ENCODE measurements at places on chromosomes 4 and X.
A peak's percentile ranks its signal among the peaks of the same experiment; 100 is the strongest.

GRCh38 chr4:183295711-183296110 lies 24.4 kb downstream of the CLDN22 start:
- DNase-seq, result no peak

DNA sequence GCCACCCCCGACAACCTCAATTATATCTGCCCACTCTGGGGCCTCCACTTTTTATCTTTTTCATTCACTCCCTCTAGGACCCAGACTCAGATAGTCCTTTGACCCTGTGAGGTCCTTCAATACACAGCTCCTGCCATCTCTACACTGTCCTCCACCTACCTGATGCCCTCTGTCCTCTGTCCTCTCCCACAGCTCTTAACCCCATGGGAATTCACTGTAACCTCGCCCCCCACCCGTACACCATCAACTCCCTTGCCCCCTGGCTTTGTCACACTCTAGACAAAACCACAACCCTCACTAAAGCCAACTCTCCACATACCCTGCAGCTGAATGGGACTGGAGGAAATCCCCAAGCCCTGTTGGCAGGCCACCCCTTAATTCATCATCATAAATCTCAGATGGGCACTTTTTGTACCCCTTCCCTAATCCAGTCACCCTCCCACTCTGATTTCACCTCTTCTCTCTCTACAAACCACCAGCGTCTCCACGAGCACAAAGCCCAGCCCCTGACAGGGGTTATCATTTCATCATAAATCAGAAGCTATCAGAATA lies 52.3 kb upstream of the ENPP6 start:
- no peak for DNase-seq

- no peak for DNase-seq
Observed at GRCh38 chr4:176734461-176734860, 58.3 kb downstream of the VEGFC start.

DNA sequence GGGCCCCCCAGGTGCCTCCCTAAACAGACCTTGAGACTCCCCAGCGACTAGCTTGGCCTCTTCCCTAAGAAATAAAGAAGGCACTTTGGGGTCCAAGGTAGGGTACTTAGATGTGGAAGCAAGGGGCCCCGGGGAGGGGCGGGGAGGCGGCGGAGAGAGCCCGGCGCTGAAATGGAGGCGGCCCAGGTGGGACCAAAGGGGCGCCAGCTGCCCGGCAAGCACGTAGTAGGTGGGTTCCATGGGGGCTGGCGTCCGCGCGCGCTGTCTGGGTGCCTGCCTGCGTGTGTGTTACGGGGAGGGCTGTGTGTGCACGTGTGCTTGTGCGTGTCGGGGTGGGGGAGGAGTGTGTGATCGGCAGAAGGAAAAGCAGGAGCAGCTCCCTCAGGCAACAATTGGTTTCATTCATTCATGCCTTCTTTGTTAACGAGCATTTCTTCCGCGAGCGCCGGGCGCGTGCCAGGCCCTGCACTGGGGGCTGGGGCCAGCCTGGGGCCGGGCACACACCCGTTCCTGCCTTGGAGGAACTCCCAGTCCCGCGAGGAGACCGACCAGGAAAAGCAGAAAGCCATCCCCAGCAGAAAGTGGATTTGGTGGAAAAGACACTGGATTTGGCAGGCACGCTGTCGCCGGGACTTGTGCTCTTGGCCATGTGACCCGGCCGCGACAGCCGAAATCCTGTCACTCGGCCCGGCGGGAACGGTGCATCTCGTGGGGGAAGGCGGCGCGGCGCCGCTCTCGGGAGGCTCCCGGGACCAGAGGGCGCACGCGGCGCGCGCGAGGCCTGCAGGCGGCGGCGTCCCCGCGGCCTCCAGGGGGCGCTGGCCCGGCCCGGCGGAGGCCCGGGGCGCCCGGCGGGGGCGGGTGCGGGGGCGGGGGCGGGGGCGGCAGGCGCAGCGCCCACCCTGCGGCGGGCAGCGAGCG lies 3.3 kb upstream of the DUSP9 start:
- no peak for DNase-seq

- no peak for DNase-seq
Observed at GRCh38 chr4:140906993-140907962, 151.1 kb upstream of the TBC1D9 start.

DNA sequence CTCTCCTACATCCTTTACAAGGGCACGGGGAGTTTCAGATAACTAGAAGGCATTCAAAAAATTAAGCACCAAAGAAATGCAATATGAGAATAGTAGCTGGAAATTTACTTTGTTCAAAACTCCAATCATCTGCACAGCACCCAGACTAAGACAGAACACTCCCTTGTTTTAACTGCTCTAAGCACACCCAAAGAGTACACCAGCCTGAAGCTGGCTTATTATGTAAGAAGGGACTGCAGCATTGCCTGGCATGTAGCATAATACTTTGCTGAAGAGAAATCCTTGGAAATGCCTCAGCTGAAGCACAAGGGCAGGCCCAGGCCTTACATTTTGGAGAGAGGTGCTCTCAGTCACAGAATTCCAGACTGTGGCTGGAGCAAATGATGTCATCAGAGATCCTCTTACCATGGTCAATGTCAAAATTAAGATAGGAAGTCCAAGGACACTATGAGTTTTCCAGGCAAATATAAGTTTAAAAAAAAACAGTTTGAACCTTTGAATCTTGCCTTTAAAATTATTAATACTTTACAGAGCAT lies 14.8 kb downstream of the ARHGEF6 start:
- DNase-seq, result no peak

DNA sequence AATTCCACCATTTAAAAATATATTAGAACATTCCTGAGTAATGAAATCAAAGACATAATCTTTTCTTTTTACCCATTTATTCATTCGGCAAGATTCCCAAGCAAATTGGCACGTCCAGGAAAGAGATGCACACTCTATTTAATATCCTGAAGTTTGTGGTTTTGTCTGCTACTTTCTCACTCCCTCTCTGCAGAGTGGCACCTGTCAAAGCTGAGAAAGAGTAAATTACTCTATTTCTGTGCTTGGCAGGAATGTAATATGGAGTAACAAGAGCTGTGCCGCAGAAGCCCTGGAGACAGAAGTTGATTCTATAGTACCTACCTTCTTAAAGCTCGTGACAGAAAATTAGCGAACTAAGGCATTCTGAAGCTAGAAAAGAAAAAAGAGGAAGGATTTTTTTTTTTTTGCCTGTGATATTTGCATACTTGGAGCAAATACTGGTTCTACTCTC lies 5.5 kb downstream of the GSTCD start:
- DNase-seq, result no peak

DNA sequence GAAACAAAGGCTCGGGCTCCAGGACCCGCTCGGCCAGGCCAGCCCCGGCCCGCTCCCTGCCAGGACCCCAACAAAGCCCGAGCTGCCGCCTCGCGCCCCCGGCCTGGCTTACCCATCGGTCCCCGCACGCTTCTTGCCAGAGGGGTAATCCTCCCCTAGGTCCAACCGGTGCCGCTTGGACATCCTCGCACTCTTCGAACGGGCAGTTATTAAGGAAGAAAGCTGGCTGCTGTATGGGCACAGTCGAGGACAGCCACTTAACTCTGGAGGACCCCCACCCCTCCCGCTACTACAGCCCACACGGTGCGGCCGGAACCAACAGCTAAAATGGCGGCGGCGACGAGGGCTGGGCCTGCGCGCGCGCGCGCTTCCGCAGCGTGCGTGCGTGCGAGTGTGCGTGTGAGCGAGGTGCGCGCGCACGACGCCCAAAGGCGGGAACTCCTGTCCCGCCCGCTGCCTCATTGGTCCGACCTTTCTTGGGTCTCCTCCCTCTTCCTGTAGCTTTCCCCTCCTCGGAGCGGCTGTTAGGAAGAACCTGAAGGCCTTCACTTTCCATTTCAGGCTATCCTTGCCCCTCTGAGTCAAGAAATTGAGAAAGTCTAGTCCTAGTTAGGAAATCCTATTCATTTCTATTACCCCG lies at the start of gene DHX15:
Gene DHX15, minus strand, starts transcription at position 344 of the 640 bp plus-strand sequence. Its CDS starts 161 bp downstream, at position 183.
- DNase-seq, result peak; percentile 75

GRCh38 chr4:43089730-43090129 lies 197.2 kb downstream of the GRXCR1 start:
- DNase-seq, result peak; percentile 34

- no peak for DNase-seq
Observed at GRCh38 chr4:123741906-123742305, 345.3 kb downstream of the SPRY1 start.

- no peak for DNase-seq
Observed at GRCh38 chr4:123406872-123407271, 10.3 kb downstream of the SPRY1 start.

DNA sequence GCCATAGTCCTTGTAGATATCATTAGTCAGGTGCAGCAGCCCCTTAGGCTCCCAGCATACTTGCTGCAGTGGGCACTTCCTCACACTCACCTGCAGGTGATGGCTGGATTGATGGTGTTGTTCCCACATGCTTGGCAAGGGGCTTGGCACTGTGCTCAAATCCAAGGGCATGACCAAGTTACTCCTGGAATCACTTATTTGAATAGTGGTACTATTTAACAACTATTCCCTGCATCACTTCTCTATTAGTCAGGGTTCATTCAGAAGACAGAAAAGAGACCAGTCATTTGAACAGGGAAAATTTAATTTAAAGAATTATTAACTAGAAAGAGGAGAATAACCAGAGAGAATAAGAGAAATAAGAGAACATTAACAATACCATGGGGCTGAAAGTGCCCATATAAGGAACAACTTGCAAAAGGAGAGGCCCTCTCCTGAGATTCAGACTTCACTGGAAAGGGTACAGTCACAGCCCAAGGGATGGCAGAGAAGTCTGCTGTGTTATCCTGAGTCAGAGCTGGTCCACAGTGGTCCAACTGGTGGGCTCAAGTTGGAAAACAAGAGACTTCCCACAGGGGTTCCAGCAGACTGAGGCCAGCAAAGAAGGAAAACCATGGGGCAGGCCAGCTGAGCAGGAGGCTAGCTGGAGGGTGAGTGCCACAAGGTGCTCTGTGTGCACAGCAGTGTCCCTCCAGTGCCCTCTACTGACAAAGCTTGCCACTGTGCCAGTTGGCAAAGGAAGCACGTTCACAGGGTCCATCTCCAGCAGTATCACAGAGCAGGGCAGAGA lies 9.8 kb downstream of the SPP1 start:
- DNase-seq, result no peak

DNA sequence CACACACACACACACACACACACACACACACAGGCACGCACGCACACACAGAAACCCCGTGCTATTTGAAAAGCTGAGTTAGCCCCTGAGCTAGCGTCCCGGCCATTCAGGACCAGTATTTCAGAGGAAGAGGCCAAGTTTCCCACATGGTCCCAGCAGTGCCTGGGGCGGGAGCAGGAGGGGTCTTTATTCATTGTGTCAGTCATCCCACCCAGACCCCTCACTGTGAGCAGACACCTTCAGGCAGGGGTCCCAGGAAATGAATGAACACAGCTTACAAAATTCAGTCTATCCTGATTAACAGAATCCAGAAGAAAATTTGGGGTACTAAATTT lies 58.1 kb downstream of the ZFYVE28 start:
- DNase-seq, result no peak

DNA sequence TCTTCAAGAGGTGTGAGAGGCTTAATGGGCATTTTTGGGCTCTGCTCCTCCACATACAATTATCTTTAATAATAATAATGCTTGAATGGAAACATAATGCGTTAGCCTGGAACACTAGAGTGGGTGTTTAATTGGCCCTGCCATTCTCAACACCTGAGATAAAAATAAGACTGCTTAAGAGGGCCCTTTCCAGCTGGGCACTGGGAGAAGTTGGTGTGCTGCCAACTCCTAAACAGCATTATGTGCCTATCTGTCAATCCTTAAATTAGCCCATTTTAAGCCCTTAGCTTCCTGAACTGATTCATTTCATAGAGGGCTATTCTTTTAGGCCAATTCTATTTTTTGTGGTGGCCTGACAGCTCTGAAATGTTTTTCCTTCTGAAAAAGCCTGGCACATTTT lies 211.1 kb upstream of the ZIC3 start:
- DNase-seq, result no peak

GRCh38 chr4:175971388-175972179 lies 94.1 kb upstream of the WDR17 start:
- no peak for DNase-seq

- peak; percentile 25 for DNase-seq
Observed at GRCh38 chr4:103075894-103076746, 441 bp downstream of the SLC9B2 start.

DNA sequence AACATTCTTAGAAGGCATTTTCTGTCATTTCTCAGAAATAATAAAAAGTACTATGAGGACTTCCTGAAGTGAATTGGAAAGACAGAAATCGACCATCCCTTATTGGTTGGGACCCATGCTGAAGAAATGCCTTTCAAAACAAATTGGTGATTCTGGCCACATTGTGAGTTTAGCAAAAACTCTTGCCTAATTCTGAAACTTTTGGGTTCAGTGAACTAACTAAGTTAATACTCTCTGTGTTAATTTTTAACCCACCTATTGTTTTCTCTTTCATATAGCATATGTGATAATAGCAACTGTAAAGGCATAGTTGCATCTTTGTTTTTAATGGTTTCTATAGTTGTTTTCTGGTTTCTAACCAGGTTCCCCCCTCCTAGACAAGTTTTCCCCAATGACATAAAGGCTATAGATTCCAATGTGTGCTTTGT lies 129.3 kb upstream of the FAT1 start:
- DNase-seq, result no peak

DNA sequence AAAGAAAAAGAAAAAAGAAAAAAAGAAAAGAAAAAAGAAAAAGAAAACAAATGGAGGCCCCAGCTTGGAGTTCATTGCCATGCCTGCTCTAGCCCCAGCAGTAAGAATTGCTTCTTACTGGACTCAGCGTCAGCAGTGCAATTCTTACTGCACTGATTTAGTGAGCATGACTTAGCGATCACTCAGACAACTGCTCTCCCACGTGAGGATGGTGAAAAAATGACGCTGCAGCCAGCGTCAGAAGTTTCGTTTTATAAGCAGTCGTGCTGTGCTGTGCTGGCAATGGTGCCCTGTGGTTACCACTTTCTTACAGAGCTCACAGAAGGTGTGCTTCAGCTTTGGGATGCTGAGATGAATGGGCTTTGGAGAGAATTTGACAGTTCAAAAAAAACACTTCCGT lies 68.3 kb upstream of the DDX3X start:
- DNase-seq, result no peak

- no peak for DNase-seq
Observed at GRCh38 chr4:3701271-3701734, 64.9 kb upstream of the ADRA2C start.

DNA sequence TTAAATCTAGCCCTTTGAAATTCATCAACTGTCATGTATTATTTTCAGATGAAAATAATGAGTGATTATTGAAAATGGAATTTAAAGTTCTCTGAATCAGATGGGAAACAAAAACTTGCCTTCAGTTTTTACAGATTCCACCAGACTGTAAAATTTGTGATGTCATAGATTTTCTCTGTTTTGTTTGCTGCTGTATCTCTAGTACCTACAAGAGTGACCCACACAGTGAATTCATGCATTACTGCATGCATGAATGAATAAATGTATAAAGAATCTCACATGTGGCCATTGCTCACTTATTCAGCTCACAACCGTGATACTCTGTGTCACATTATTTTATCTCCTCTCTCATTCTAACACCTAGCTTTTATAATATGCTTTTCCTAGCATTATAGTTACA lies 532.2 kb upstream of the AGA start:
- DNase-seq, result no peak

GRCh38 chr4:86497980-86498862 lies 95.9 kb upstream of the PTPN13 start:
- DNase-seq, result peak; percentile 25

GRCh38 chr4:41506130-41506529 lies 31.8 kb upstream of the LIMCH1 start:
- DNase-seq, result no peak

Data from HS-5 (cell line).